ENCODE measurements at places on chromosomes 2 and 18.

- no peak for DNase-seq
These were observed 15.9 kb downstream of the FN1 start for GRCh38 chr2:215419769-215420470.

- no peak for DNase-seq
These were observed 112.3 kb downstream of the BCL2 start for GRCh38 chr18:63207143-63207790.

GRCh38 chr2:65490222-65490621, 57.8 kb upstream of the SPRED2 start:
- DNase-seq, result no peak

- no peak for DNase-seq
These were observed 254.4 kb downstream of the ERBB4 start for GRCh38 chr2:212284166-212284565.

DNA sequence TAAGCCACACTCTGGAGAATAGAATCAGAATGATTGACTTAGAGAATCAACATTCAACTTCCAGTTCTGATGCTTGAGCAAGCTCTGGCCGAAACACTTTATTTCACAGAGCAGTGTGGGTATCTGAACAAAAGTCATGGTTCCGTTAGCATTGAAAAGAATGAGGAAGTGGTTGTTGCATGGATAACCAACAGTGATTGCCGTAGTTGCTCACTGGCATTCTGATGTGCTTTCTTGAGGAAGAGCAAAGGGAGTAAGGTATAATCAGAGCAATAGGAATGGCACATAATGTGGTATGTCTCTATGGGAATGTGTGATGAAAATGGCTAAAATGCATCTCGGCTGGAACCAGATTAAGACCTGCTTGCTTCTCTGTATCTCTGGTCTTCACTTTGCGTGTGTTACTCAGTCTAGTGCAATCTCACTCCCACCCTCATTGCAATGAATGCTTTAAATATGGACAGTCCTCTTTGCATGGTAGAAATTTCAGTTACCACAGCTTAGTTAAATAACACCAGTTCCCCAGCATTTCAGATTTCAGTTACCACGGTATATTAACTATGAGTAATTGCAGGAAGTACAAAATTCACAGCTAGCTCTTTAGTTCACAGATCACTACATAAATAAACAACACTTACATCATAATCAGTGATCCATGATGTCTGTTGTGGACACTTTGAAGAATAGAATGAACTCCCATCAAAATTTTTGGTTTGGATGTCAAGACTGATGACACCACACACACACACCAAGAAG, 7.8 kb upstream of the RAB12 start:
- no peak for DNase-seq

GRCh38 chr2:134306521-134306920, 52.6 kb downstream of the MGAT5 start:
- DNase-seq, result no peak

DNA sequence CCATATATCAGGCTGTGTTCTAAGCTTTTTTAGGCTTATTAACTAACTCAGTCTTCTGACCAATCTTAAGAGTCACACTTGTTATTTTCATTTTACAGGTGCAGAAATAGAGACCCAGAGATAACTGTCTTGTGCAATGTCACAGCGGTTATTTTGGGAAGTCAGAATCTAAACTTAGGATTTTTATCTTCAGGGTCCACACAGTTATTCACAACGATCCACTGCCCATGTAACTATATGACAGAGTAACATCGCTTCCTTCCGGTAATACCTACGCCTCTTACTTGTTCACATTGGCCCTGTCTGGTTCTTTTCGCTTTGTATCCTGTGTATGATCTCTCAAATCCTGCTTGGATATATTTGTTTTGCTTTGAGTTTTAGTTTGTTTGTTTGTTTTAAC, 631.7 kb downstream of the LRP1B start:
- no peak for DNase-seq

DNA sequence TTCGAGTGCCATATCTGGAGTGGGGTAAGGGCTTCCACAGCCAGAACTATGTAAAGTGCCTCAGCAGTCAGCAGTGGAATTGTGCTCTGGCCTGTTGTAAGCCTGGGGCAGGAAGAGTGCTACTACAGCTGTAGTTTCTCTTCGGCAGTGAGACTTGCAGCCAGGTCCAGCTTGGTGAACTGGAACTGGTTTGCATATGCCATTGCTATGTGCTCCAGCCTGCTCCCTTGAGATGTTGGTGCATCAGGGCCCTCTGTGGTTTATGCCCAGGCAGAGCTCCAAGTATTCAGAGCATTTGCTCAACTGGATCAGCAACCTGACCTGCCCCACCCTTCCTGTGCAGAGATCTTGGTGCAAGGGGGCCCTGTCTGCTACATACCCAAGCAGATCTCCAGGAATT, 47.8 kb downstream of the ZNF804A start:
- peak; percentile 26 for DNase-seq

GRCh38 chr18:32550963-32551362, 80.3 kb upstream of the GAREM1 start:
- no peak for DNase-seq

GRCh38 chr2:236177967-236178889, 10.0 kb upstream of the GBX2 start:
- DNase-seq, result peak; percentile 75

DNA sequence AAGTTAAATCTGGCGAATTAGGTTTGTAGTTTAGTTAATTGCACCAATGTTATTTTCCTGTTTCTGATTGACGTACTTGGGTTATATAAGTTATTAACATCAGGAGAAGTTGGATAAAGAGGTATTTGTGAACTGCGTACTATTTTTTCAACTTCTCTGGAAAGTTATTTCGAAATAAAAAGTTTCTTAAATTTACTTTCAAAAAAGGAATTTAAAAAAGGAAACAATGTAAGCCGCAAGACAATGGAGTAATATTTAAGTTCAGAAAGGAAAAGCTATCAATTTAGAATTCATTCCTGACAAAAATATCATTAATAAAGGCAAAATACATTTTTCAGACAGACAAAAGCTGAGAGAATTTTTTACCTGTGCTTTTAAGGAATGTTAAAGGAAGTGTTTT, 47.7 kb downstream of the RAB10 start:
- no peak for DNase-seq

DNA sequence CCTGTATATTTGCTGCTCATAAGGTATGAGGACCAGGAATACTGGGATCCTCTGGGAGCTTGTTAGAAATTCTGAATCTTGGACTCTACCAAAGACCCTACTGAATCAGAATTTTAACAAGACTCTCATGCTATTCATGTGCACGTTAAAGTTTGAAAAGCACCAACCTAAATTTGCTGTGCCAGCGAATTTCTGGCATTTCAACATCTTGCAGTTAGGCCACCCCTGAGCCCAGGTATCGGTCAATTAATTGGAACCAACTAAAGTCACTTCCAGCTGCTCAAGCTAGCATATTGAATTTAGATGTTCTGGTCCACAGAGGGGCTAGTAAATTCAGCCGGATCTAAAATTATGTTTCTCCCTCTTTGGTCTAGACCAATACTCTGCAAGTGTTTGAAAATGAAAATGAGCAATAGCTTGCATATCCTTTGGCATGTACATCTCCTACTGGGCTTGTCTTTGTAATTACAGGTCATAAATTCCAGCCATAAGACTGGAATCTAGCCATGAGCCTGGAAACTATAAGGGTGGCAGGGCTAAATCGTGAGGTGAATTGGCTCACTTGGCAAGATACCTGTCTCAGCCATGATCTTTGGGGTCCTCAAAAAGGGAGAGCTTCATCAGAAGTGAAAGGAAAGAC, 72.4 kb downstream of the SKA1 start:
- no peak for DNase-seq

GRCh38 chr2:144484201-144484948, 35.5 kb downstream of the ZEB2 start:
- DNase-seq, result peak; percentile 23

DNA sequence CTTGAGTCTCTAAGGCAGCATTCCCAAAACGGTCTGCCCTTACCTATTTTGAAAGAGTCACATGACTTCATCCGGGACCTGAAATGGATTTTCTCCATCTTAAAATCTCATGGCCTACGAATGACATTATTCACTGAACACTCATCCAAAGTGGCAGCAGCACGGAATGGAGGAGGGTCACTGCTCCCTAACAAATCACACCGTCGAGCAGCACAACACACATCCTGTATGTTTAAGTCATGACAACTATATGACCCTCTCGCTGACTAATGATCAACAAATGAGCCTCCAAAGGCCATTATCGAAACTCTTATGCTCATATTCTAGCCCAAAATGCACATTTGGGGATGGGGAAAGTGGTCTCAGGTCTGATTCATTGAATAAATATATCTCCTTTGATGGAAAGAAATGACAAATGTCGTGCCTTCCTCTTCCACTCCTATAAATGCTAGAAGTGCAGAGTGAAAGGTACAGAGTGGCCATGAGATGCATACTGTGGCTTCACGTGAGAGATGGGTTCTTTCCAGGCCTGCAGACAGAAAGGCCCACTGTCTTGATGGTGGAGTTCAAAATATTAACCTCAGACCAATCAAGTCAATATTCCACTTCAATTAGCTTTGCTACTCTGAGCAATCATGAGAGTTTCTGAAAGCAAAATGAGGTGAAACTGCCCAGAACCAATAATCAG, 70.8 kb downstream of the C2orf76 start:
- DNase-seq, result no peak

- DNase-seq, result no peak
These were observed 4.8 kb downstream of the RNPEPL1 start for GRCh38 chr2:240573071-240573515.

- DNase-seq, result no peak
These were observed 565.5 kb downstream of the CCDC85A start for GRCh38 chr2:56749152-56749752.

GRCh38 chr2:189751080-189751658, 11.4 kb downstream of the OSGEPL1 start:
- DNase-seq, result no peak

DNA sequence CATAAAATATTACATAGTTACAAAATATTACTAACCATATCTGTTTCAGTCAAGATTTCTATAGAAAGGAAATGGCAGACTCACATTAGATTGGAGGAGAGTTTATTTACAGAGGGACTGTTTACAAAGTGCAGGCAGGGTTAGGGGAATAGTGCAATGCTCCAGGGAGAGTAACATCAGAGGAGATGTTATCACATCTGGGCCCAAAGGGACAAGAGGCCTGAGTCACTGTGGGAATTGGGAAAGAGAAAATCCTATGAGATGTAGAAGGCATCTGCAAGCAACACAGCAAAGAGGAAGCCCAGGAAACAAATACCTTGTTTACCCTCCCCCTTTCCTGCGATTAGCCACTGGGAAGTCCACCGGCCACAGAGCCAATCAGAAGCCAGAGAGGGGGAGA, 227.3 kb upstream of the TANK start:
- no peak for DNase-seq

GRCh38 chr2:189267925-189268579, 88.5 kb upstream of the COL5A2 start:
- DNase-seq, result no peak

GRCh38 chr2:111666160-111666559, 217.8 kb downstream of the ANAPC1 start:
- no peak for DNase-seq

DNA sequence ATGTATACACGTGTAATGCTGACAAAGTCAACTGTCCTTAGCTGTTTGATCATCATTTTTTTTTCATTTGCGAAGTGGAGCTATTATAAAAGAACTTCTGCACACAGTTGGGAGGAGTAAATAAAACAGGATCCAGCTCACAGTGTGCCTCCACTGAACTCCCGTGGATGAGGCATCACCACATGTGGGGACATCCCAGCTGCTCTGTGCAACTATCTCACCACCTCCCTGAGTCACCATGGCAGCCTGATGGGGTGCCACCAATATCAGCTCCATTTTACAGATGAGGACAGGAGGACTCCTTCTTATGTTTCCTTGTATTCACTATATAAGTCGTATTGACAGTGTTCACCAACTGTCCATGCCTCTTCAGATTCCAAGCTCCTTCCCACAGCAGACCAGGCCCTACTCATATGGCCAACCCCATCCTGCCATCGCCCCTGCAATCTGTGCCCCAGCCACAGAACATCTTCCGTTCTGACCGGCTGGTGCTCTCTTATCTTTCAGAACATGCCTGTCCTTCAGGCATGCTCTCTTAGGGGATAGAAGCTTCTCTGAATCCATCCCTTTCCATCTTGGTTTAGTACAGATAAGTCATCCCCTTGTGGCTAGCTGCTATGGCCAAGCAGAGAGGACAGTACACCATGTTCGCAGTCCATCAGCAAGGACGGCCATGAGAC, 288.1 kb downstream of the RNF144A start:
- DNase-seq, result no peak

DNA sequence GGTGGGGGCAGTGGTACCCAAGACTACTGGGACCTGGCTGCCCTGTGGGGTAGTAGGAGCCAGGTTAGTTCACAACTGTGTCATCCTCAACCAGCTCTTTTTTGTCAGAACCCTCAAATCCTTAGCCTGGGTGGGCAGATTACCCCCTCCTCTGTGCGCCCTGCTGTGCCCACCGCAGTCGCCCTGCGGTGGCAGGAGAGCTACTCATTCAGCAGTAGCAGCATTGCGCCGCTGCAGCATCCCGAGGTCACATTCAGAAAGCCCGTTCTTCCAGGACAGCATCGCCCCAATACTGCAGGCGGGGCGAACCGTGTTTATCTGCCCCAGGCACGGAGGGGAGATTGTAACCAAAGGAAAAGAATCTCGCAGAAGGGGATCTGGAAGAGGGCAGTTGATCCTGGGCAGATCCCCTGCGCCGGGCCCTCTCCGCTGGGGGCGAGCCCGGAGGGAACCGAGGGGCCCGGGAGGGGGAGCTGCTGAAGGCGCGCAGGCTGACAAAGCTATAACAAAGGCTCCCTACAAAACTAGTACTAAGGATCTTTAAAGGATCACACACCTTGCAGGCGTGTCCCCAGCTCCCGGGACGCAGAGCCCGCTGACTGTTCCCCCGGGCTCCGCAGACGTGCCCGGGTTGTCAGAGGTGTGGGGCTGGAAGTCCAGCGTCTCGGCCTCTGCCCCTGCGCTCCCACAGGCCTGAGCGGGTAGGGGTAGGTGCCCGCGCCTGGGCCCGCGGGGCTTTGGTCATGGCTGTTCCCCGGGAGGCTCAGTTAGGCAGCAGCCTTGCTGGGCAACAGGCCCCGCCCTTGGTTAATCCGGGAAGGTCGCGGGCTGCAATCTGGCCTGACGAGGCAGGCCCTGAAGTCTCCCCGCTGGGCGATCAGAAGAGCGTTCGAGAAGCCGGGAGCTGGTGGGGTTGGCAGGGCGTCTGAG, 13.2 kb downstream of the POU3F3 start:
- no peak for DNase-seq

DNA sequence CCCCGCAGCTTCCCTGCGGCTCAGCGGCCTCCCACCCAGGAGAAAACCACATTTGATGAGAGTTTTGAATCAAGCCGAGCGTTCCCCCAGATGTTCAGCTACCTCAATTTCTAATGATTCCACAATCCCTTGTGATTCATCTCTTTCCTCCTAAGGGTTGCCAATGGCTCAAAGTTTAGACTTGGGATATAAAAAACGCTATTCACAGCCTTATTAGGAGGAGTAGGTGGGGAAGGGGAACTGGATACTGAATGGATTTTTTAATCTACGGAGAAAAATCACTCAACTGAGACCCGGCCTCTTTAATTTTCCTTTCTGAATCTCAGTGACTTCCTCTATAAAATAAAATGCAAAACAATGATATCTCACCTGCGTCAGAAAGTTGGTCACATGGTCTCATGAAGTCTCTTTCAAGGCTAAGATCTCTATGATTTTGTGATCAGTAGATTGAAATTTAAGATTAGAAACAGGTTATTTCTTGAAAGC, 192.6 kb upstream of the TCF4 start:
- DNase-seq, result no peak

- no peak for DNase-seq
These were observed 100.5 kb downstream of the KCNF1 start for GRCh38 chr2:11012131-11012693.

Measured in MG63 (cell line).